MV-4-11 (cell line): ENCODE measurements at places on chromosomes 1 and 21.

DNA sequence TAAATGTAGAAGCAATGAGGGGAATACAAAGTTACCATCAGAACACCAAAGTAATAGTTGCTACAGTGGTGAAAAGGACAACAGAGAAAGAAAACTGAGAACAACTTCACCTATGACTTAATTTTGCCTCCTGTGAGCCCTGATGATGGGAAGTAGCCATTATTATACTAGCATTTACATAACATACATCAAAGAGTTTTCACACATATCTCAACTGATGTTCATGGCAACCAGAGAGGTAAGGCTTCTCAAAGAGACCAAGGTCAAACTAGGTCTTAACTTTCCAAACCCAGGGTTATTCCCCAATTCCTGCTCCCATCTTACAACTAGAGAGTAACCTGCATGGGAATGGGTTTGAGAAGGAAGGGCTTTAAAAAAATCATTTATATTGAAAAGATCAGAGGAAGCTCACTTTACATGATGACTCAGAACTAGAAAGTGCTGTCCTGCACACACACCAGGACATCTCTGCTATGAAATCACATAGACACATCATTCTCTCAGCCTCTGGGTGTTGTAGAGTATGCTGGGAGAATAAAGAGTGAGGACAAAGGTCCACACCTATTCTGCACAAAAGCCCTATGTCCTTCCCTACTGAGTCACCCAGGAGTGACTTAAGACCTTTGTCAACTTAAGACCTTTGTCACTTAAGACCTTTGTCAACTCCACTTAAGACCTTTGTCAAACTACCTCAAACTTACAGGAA, 179.7 kb downstream of the TNFSF18 start:
- no peak for DNase-seq

DNA sequence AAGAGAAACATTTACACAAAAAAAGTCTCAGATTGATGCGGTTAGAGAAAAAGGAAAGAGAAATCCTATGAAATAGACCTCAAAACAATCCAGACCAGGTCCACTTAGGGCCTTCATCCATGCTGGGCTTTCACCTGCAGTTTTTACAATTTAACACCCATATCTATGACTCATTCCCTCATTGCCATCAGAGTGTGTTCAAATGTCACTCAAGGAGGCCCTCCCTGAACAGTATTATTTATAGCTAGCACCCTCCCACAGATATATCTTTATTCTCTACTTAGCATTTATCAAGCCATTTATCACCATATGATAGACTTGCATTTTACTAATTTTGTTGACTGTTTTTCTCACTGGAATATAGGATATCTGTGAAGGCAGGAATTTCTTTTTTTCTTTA, 824 bp upstream of the KRTAP21-3 start:
- DNase-seq = no peak

GRCh38 chr1:54703471-54703870, 12.2 kb upstream of the TTC4 start:
- no peak for DNase-seq

GRCh38 chr1:203250911-203251310, 21.4 kb upstream of the CHIT1 start:
- no peak for DNase-seq

DNA sequence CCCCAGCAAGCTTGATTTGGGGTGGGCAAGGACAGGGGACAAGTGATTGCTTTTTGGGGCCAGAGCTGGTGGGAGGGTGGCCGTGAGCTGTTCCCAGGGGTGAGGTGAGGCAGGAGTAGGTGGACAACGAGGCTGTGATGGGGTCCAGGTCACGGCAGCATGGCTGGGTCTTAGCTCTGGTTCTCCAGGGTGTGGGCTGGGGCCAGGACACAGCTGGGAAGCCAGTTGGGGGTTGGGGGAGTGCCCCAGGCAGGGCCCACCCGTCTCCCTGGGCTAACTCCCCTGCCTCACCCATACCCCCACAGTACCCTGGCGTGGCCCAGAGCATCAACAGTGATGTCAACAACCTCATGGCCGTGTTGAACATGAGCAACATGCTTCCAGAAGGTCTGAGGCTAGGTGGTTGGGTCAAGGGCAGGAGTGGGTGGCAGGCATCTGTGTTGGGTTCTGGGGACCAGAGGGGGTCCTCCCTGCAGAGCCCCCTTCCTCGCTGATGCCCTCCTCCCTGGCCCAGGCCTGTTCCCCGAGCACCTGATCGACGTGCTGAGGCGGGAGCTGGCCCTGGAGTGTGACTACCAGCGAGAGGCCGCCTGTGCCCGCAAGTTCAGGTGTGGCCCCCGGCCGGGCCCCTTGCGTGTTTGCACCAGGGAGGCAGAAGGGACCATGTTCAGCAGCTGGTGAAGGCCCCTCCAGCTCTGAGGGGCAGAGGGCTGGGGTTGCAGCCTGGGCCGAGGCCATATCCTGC, 43.3 kb downstream of the COQ8A start:
- no peak for DNase-seq

GRCh38 chr1:58361134-58361533, 185.4 kb downstream of the OMA1 start:
- no peak for DNase-seq

DNA sequence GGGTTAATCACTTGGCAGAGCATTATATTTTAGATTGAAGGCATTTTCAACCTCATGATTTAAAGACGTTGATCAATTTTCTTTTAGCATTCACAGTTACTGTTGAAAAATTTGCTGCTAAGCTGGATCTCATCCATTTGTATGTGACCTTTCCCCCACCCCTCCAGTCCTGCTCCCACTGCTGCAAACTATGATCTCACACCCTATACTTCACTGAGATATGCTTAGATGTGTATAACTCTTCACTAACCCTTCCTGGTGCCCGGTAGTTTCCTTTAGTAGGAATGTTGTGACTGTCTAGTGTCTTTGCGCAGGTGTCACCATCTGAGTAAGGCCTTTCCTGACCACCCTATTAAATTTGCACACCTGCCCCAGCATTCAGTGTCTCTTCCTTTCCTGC, 67.0 kb upstream of the C1orf21 start:
- no peak for DNase-seq

DNA sequence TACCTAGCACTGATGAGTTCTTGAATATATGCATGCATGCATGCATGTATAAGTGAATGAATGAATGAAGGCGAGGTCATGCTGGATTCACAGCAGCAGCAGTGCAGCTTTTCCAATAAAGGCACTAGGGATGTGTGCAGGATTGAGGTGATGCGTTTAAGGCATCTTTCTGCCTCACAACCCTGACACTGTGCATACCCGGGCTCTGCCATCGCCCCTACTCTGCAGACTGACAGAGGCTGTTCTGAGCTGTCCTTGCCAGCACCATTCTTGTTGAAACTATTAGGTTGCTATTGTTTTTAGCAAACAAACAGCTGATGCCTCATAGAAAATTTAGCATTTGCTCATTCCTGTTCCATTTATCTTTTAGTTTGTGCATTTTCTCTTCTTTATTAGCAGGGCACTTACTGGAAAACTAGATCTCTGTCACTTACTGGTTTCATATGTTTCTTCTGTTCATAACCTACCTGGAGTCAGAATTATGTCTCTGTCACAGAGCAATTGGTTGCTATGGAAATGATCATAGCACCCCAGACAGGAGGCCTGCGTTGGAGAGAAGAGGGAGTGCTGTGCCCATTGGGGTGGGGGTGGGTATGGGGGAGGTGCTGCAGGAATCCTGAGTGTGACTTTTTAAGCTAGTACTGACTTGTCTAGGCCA, 79.0 kb downstream of the CD58 start:
- no peak for DNase-seq

GRCh38 chr21:44886113-44887075, 12.9 kb upstream of the PTTG1IP start:
- DNase-seq = no peak

- no peak for DNase-seq
These were observed 9.1 kb downstream of the MACF1 start for GRCh38 chr1:39213511-39214002.

- DNase-seq = no peak
These were observed 61.8 kb downstream of the KIF26B start for GRCh38 chr1:245216366-245217115.

GRCh38 chr1:3190256-3191041, 121.4 kb downstream of the PRDM16 start:
- no peak for DNase-seq

DNA sequence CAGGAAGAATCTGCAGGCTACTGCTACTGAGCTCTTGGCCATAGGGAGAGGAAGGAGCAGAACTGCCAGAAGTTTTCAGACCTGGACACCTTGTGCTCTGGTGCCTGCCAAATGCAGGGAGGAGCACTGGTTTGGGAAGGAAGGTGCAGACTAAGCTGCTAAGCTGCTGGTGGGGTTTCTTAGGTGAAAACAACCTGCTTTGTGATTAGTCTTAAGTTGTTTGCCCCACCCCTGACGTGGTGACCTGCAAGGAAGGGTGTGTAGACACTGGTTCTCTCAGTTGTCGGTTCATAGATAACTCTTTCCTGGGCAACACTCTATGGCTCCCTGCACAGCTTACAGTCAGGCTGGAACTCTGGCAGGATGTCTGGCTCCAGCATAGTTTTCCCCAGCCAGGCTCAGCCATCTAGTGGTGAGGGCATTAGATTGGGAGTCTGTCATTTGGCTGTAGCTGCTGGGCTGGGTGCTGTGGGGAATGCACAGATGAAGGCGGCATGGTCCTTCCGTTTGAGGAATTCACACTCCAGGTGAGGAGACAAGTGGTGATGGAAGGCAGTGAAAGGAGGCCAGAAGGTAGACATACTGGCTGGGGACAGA, 10.3 kb upstream of the S100A10 start:
- DNase-seq = no peak

DNA sequence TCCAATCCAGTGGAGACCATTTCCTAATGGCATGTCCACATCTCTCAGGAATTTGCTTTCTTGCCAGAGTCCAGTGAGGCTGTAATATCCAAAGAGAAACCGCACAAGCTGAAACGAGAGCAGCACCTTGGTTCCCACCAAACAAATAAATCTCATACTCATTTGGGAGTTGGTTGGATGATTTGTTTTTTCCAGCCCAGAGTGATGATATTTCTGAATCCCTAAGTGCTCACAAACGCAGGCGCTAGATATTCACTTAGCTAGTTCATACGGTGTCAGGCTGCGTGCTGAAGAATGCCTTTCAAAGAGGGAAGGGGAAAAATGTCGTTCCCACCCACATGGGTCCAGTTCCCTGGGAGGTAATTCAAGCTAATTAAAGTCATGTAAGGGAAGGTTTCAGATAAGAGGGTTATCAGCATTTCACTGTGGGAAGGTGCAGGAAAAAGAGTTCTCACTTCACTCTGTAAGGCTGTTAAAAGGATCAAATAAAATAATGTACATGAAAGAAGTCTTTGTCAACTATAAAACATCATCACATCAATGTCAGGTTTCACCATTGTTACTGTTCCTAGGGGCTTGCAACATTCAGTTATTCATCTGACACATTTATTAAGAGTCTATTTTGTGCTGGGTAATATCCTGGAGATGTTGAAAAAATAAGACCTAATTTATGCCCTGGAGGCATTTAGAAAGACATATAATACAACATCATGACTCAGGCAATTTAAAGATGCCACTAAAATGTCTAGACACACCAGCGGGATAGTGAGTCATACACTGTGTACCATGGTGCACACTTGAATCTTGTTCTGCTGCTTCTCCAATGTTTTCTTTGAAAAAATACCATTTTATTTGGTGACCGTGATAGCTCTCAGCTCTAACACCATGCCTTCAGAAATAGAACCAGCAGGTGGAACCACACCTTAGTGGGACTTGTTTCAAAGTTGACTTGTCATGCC, 19.3 kb downstream of the DPT start:
- no peak for DNase-seq

DNA sequence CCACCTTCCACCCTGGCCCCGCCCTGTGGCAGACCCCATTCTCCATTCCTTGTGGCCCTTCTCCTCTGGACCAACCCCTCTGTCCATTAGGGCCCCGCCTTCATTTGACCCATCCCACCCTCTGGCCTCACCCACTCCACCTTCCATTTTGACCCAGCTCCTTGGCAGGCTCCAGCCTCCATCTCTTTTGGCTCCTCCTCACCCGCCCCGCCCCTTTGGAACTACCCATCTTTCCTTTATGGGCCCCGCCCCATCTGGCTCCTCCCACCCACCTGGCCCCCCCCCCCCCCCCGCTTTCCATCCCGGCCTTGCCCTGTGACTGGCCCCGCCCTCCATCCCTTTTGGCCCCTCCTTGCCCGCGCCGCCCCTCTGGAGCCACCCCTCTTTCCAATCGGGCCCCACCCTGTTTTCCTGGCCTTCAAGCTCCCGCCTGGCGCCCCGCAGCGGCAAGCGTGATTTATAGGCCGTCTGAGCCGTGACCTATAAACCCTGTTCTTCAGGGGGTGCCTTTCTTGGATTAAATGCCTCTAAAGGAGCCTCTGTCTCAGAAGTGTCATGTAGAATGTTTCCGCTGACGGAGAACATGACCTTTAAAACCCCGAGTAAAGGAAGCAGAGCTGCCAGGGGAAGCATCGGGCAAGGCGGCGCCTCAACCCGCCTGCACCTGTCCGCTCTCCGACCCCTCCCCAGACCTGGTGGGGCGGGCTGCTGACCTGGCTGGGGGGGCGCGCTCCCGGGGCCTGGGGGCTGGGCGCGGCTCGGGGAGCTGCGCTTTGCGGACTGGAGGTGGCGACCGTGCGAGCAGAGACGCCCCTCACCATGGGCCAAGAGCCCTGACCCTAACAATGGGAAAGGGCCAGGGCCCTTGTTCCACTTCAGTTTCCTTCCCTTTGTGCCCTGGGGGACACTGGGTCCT, 178.0 kb downstream of the CAMTA1 start:
- peak; percentile 89 for DNase-seq

- DNase-seq = no peak
These were observed 3.8 kb downstream of the EFNA3 start for GRCh38 chr1:155082301-155083051.

- no peak for DNase-seq
These were observed 9.9 kb upstream of the CD58 start for GRCh38 chr1:116580446-116581322.

GRCh38 chr1:66489972-66490601, 43.9 kb upstream of the SGIP1 start:
- no peak for DNase-seq

DNA sequence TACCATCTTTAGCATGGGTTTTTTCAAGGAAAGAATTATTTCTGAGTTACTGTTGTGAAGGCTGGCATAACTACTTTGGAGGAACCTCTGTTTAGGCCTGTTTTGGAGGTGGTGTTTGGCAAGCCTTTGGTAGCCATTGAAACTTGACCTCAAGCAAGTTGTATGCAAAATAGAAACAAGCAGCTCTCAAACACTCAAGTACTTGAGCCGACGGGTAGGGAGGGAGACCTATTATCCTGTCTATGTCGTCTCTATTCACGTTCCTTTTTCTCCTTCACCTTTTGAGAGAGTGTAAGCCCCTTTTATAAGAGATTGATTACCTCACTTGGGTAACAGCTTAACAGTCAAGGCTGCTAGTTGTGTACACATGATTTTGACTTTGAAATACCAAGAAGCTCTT, 878.3 kb upstream of the CXADR start:
- DNase-seq = no peak

GRCh38 chr1:39230261-39231190, 26.0 kb downstream of the MACF1 start:
- peak; percentile 81 for DNase-seq
